Mucosa of descending colon (tissue), 3 donors: ENCODE measurements at places on chromosomes 1 and 21.

- DNase-seq: peak; percentile 59
These were observed 262.4 kb downstream of the ST6GALNAC3 start for GRCh38 chr1:76336931-76337371.

DNA sequence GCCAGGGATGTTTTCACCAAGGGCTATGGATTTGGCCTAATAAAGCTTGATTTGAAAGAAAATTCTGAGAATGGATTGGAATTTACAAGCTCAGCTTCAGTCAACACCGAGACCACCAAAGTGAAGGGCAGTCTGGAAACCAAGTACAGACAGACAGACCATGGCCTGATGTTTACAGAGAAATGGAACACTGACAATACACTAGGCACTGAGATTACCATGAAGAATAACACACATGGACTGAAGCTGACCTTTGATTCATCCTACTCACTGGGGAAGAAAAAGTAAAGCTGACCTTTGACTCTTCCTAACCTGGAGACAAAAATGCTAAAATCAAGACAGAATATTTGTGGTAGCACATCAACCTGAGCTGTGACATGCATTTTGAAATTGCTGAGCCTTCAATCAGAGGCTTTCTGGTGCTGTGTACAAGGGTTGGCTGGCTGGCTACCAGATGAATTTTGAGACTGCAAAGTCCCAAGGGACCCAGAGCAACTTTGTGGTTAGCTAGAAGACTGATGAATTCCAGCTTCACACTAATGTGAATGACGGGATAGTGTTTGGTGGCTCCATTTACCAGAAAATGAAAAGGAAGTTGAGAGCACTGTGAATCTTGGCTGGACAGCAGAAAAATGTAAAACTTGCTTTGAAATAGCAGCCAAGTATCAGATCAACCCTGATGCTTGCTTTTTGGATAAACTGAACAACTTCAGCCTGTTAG lies 190.4 kb upstream of the KCTD3 start:
- no peak for DNase-seq

DNA sequence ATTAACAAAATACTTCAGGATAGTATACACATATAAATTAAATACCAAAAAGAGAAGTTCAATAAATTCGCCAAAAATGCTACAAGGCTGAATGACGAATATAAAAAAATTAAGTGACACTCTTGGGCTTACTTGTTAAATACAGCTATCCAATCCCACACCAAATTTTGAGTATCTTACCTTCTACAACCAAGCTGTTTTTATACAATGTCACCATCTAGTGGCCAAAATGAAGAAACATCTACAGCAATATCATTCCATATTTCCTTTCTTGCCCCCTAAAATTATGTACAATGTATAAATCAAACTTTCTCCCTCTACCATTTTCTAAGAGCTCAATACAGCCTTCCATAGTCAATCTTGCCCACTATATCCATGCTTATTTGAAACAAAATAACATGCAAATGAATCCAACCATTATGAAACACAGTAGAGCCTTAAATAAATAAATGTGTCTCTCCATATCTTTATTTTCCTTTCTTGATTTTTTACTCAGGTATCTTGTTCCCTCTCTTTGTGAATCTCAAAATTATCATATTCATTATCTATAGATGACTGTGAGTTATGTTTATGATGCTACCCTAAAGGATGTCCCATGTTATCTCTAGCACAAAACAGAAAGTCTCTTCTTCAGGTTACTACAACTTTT lies 86.3 kb downstream of the ACBD6 start:
- DNase-seq: no peak

GRCh38 chr1:39076127-39076798 lies 50.1 kb downstream of the NDUFS5 start:
- peak; percentile 46 for DNase-seq

- no peak for DNase-seq
These were observed 19.3 kb downstream of the QSOX1 start for GRCh38 chr1:180173952-180174351.

GRCh38 chr1:110487726-110488125 lies 31.2 kb downstream of the KCNA10 start:
- DNase-seq: no peak

GRCh38 chr1:2469103-2469940 lies 6.8 kb upstream of the PLCH2 start:
- no peak for DNase-seq

DNA sequence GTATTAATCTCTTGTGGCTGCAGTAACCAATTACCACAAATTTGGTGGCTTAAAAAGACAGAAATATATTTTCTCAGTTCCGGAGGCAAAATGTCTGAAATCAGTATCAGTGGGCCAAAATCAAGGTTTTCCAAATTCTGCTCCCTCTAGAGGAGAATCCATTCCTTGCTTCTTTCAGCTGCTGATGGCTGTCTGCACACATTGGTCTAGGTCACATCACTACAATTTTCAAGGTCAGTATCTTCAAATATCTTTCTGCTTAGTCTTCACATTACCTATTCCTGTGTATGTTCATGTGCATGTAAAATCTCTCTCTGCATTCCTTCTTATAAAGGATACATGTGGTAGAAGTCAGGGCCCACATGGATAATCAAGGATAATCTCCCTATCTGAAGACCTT lies 999.4 kb downstream of the KCNT2 start:
- no peak for DNase-seq

GRCh38 chr1:30955448-30956015 lies 47.0 kb upstream of the SDC3 start:
- DNase-seq: no peak

DNA sequence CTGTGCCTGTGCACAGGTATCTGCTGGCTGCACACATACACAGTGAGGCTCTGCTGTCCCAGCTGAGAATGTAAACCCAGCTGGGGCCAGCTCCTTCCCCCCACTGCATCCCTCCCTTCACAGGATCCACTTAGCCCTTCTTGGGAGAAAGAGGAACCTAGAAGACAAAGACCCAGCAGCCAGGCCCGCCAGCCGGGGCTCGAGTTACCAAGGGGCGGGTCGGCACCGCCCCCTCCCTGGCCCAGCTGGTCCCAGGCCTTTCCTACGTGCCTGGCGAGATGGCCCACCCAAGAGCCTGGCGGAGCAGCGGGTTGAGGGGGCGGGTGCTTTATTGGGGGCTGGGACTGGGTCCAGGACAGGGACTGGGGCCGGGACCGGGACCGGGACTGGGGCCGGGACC lies 2.1 kb downstream of the SH3BGRL3 start:
- DNase-seq: peak; percentile 67

GRCh38 chr1:184014271-184014670 lies 23.3 kb downstream of the COLGALT2 start:
- no peak for DNase-seq

GRCh38 chr1:166852918-166853317 lies 13.6 kb downstream of the POGK start:
- no peak for DNase-seq

DNA sequence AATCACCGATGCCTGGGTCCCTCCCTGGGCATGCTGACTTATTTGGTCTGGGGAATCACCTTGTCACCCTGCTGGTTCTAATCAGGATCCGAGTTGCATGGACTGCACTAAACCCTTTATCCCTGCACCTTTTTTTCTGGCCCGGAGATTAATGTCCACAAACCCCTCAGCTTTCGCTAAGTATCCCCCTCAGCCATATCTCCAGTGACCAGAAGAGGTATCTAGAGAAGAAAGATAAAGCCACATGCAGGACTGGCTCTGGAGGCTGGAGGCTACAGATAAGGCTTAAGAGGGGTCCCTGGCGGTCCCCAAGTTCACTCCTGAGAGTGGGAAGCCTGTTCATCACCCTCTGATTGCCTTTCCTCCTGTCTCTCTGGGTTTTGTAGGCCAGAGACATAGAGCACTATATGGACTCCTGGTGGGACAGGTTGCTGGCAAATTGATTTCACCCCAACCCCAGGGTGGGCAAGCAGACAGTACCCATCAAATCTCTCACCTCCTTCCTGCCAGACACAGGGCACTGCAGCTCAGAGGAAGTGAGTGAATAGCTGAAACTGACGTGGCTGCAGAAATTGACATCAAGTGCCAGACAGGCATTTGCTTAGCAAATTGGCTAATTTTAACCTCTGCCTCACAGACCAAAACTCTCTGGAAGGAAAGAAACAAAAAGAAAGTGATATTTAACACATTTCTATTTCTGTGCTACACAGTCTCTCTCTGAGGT lies 38.8 kb downstream of the HMGB4 start:
- DNase-seq: no peak

DNA sequence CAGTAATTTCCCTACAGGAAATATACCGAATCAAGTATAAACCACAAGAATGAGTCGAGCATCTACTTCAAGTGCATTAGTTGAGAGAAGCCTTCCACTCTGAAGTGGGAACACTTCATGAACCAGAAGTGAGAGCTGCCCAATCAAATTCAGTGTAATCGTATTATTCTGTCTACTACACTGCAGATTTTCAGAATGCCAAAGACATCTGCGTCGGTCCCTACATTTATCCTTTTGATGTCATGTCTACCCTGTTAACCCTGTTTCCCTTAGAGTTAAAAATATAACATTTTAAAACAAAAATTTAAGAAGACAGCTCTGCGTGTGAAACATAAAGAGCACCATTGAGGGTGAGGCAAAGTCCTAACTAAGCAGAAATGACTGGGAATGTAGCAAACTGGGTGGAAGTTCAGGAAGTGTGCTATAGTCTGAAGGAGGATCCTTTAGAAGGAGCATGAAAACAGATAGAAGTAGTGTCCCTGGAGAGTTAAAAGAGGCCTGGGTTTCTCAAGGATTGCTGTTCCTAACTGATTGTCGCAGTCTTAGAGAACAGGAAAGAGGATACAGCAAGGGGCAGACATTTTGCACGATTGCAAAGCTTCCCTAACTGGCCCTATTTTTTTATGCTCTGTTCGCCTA lies 291.2 kb downstream of the PTPRC start:
- no peak for DNase-seq

DNA sequence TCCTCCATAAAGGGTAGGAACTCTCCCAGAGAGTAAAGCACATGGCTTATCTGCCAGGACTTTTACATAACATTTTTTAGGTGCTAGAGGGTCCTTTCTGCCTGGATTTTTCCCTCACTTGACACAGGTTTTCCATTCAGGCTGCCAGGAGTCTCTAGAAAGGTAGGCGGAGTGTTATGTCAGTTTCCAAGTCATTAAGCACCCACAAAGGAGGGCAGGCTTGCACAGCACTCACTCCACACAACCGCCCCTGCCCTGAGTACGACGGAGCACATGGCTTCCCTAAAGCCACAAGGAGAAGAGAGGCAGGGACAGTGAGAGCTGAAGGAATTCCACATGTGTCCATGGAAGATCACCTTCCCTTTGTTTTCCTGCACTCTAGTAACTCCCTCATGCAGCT lies 55.7 kb downstream of the CAPZB start:
- DNase-seq: no peak

DNA sequence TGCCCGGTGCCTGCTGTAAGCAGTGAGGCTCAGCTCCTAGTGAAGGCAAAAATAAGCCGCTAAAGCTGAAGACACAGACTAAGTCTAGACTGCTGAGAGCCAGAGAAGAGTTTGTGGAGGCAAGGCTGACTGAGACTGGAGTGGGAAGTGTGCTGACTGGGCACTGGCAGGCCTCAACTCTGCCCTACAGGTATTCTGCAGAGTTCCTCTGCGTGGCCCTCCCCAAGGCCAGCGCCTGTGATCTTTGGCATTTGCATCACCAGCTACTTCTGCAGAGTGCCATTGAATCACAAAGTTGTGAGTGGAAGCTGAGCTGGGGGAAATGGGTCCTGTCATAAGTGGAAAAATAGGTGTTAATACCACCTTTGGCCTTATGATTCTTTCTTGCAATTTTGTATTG lies 905.7 kb downstream of the PLA2G4A start:
- DNase-seq: no peak

GRCh38 chr1:205262731-205263171 lies 35.0 kb downstream of the TMCC2 start:
- DNase-seq: no peak

GRCh38 chr1:180926164-180926981 lies 13.7 kb downstream of the KIAA1614 start:
- DNase-seq: no peak

- no peak for DNase-seq
These were observed 27.6 kb downstream of the SNX27 start for GRCh38 chr1:151639466-151639865.

- DNase-seq: peak; percentile 68
These were observed 23.3 kb downstream of the SH3BP5L start for GRCh38 chr1:248802454-248802853.

DNA sequence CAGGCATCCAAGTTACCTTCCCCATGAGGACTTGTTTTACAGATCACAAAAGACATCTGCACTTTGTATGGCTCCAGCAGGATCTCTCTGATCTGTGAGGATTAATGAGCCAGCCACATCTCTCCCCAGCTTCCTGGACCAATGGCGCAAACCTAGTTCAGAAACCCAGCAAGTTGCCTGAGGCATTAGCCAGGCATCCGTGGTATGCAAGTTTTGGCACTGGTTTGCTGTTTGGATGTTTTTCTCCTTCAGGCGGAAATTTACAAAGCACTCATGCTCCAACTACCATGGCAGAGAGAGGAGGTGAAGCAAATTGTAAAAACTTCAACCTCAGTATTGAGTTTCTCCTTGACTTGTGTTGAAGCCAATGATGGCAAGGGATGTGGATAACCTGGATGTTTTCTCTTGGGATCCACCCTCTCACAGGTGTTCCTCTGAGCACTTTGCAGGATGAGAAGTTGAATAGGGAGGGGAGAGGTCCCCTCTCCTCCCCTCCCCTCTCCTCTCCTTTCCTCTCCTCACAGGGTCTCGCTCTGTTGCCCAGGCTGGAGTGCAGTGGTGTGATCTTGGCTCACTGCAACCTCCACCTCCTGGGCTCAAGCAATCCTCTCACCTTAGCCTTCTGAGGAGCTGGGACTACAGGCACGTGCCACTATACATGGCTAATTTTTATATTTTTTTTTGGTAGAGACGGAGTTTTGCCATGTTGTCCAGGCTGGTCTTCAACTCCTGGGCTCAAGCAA lies 25.6 kb upstream of the ENO1 start:
- no peak for DNase-seq

GRCh38 chr1:2781627-2782026 lies 19.9 kb downstream of the TTC34 start:
- no peak for DNase-seq

DNA sequence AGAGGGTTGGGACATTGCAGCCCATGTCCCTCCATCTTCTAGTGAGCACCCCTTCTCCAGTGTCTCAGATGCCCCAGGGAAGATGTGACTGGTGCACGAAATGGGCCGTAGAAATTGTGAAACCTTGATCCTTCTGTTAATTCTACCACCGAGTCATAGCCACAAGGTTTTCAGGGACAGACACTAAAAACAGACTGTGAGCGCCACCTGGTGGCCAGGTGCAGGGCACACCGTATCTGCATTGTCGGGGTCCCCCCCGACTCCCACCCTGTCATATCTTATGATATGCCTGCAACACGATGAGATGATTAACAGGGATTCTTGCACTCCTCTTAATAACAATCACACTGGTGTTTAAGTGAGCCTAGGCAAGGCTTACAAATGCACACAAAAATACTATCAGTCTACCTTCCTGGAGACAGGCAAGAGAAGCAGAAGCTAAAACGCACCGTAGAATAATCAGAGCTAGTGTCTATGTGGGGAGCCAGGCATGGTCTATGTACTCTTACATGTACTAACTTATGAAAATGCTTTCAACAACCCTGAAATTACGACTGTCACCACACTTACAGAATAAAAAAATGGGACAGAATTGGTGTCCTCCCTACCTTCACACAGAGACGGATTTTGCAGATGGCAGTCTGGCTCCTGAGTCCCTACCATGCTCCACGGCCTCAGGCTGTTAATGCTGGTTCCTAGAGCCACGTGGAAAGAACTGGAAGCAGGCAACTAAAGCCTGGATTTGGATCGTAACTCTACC lies 57.9 kb downstream of the FHAD1 start:
- DNase-seq: peak; percentile 89

- DNase-seq: no peak
These were observed 486.3 kb downstream of the NEGR1 start for GRCh38 chr1:71796006-71796405.

GRCh38 chr1:65939636-65940035 lies 146.9 kb downstream of the PDE4B start:
- DNase-seq: no peak
